ENCODE measurements at places on chromosomes 2 and 18.

DNA sequence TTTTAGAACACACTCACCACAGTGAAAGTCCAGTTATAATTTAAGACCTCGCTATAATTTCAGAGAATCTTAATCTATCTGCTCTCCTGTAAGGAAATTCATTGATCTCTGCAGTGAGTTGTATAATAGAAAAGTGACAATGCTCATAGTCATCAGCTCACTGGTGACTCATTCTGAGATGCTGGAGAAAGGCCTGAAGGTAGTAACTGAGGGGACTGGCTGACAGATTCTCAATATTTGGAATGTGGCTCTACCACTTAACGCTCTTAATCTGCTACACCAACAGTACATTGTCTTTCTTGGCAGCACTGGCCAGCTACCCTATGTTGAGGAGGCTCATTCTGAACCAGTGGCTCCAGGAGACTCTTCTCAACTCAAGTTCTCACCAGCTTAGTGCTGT lies 246.1 kb downstream of the RPRM start:
- DNase-seq = no peak

- DNase-seq = no peak
Measured at GRCh38 chr2:131115752-131116151, 10.6 kb downstream of the PLEKHB2 start.

DNA sequence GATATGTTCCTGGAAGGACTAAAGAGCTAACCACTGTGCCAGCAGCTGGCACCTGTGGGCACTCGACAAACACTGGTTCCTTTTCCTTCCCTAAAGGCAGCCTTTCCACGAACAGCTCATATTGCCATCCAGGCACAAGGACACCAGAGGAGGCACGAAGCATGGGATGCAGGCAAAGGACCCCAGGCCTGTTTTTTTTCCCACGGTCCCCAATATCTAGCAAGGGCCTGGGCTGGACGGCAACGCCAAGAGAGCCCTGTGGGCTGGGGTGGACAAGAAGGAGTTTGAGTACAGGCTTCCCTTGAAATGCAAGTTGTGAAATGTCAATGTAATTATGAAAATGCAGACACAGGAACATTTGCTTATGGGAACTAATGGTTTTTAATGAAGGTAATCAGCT lies 135.9 kb downstream of the CYP26B1 start:
- DNase-seq = no peak

DNA sequence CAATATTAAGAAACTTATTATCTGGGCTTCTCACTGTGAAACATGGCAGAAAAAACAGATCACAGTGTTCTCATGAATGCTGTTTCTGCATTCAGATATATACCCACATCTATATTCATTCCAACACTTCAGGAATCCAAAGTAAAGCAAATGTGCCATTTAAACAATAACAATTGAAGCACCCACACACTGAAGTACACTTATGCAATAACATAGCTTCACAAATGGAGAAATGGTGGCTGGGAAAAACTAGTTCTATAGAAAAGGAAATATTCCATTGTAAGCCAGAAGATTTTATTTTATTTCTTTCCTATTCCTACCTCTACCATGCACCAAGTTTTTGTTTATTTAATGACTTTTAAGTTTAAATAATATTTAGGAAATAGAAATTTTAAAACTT lies 111.9 kb downstream of the DPP4 start:
- no peak for DNase-seq

DNA sequence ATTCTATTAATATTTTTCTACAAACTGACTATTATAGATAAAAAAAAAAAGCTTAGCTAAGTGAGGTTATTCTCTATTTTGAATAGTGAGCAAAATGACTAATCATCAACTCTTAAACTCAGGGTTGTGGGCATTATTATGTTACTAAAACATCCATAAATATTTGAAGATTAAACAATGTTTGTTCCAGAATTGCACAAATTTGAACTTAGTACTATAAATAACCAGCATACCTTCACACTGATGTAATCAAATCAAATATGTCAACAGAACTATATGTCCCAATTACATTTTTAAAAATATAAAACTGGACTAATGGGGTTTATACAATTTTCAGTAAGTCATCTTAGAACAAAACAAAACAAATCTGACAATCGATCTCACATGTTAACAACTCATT lies 800.9 kb downstream of the LRP1B start:
- no peak for DNase-seq

DNA sequence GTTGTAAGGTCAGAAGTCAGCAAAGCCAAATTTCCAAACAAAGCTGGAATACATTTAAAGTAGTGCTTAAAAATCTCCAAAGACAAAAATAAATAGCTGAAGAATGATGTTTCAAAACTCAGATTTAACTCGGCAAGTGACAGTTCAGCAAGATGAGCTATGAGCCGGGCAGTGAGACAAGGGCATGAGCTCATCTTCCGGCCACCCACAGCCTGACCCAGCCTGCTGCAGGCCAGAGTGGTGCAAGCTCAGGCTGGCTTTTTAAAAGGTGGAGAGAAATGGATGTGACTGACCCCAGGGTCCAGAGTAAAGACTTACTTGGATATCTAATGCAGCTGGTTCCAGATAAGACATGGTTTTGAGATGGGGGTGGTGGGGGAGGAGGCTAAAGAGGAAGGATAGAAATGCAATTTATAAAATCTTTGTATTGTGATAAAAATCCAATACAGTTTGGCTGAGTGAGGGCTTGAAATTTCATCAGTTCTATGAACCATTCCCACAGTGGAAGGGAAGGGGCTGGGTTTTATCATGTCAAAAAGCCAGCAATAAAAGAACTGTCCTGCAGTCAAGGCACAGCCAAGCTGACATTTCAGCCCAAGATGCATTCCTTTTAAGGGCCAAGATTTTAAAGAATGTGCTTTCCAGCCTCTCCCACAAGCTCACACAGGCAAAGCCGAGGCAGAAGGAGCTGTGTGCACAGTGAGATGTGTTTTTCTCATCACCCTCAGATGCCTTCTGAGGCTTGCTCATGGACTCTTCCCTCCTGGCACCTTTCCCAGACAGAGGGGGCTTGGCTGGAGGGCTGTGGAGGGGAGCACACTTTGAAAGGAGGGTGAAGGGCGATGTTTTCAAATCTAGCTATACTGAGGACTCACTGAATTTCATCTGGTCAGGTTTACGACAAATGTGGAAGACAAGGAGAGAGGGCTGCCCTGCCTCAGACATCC lies 97.9 kb upstream of the KLHL29 start:
- no peak for DNase-seq

DNA sequence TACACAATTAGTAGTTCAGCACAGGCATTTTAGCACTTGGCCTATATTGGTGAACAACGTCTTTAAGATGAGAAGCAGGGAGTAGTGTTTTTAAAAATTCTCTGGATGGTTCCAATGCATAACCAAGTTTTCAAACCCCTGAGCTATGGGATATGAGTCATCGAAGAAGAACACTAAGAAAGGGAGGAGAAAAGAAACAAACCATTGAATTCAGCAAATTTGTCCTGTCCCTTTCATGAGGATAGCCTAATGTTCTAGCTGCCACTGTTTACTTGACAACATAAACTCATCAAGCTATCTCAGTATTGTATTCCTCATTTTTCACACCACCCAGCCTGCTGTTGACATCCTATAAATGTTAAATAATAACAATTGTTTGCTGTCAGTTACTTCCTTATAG lies 158.0 kb downstream of the BARD1 start:
- no peak for DNase-seq

DNA sequence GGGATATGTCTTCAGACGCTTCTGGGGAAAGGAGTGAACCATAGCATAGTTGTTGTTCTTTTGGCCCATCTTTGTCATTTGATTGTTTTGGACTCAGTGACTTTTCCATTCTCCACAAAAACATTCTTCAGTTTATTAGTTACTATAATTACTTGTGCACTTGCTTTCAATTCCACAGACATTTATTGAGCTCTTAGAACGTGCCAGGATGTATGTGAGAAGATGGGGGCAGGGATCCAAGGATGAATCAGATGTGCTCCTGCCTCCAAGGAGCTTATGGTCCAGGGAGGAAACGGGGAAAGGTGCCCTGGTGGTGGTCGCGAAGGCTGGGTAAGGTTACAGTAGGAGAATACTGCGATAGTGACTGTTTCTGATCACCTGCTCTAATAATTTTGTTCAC lies 6.9 kb upstream of the SLC4A3 start:
- no peak for DNase-seq

GRCh38 chr2:134124047-134124753 lies 129.7 kb upstream of the MGAT5 start:
- DNase-seq = no peak

DNA sequence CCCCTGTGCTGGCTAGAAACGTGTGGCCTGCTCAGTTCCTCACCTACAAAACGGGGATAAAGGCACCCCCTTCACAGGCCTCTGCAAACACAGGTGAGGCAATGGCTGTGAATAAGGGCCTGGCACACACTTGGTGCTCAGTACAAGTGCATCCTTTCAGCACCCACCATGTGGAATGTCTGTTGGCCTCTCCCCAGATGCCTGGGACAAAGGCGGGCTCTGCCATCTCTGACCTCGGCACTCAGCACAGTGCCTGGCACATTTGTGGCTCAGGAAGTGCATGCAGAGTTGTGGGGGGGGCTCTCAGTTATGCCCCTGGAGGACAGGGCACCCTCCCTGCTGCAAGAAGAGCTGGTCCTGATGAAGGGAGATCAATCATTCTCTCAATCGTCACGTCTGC lies 224.6 kb upstream of the RAB6C start:
- DNase-seq = no peak

- no peak for DNase-seq
Measured at GRCh38 chr2:143934626-143935481, 585.1 kb downstream of the ZEB2 start.

- no peak for DNase-seq
Measured at GRCh38 chr2:122033778-122034177, 278.3 kb downstream of the TSN start.

DNA sequence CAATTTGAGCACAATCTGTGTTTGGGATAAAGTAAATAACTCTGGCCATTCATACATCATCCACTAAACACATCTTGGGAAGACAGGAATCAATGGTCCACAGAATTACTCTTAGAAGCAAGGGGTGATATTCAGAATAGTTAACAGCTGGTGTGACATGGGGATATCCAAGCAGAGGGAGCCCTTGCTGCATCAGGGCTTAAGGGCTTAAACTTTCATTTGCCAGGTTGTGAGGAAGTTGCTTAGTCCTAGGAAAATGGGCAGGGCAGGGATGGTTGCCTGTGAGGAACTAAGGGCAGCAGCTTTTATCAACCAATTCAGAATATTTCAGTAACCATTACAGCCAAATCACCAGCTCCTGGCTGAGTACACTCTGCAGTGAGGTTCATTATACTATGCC lies 2.0 kb upstream of the ITGA6 start:
- DNase-seq = no peak

DNA sequence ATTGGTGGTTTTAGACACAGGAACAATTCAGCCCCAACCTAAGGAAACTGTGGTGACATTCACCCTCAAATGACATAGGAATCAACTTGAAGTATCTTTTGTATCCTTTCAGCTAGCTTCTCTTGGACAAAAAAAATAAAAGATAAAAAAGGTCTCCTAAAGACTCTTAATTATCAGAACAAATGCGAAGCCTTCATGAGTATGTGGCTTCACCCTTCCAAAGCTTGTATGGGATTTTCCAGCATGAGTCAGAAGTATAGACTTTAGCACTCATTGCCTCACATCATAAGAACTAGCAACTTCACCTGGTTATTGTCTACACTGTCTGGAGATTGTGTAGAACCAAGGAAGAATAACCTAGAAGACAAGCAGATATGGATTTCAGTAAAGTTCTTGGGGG lies 135.4 kb downstream of the LAMA3 start:
- DNase-seq = no peak

GRCh38 chr2:43225788-43226557 lies 433 bp downstream of the ZFP36L2 start:
- DNase-seq = no peak

DNA sequence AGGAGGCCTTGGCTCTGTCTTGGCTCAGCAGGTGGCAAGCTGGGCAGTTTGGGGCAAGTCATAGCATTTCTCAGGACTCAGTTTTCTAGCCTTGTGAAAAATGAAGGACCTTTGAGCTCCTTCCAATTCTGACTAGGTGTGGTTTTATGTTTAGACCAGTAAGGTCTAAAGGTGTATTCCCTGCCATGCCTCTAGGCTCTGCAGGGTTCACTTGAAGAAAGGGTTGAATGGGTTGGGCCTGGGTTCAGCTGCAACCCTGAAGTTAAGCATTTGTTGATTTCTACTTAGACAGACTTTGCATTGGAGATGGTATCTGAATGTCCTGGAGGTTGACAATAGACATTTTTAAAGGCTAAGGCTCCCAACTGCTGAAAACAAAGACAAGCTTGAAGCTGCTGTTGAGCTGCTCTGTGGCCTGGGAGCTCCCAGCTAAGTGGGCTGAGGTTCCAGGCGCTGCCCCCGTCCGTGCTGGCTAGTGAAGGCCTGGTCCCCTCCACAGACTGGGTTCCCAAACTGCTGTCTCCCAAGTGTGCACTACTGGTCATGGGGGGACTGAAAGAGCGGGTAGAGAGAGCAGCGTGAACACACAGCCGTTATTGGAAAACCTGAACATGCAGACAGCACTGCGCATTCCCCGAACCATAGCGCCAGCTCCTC lies 100.7 kb upstream of the SMAD7 start:
- DNase-seq = no peak

DNA sequence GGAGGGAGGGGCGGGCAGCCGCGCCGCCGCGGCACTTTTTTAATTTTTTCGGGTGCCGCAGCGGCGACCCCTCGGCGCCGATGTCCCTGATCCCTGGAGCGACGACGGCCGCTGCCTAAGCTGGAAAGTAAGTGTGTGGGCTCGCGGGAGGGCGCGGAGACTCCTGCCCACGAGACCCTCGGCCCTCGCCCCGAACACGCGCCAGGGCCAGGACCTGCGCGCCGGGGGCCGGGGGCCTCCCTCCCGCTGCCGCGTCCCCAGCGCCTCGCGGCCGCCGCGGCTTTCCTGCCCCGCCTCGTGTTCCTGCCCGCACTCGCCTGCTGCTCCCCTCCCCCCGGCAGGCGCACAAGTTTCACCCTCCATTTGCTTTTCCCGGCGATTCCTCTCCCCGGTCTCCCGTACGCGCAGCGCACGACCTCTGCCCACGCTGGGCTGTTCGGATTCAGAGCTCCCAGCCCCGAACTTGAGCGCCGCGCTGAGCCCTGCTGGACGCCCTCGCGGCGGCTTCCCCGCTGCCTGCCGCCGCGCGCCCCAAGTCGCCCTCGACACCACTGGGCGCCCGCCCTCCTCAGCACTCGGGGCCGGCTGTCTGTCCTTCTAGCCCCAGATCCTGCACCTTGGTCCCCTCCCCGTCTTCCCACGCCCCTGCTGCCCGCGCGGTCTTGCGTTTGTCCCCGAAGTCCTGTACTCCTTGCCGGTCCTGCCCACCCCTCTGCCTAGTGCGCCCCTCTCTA lies 507 bp downstream of the PKP4 start:
- peak; percentile 54 for DNase-seq

- no peak for DNase-seq
Measured at GRCh38 chr2:202542142-202542541, 92.6 kb upstream of the FAM117B start.

- no peak for DNase-seq
Measured at GRCh38 chr2:173286153-173286809, 68.4 kb upstream of the CDCA7 start.

- no peak for DNase-seq
Measured at GRCh38 chr2:134152045-134153010, 101.5 kb upstream of the MGAT5 start.

Measured in CD4-positive, alpha-beta memory T cell (primary cell).